Activated CD8-positive, alpha-beta memory T cell treated with anti-CD3 and anti-CD28 coated beads, Interleukin-2, amount 10 ng/mL, durations not matched to agents 7 days and 5 days (primary cell): ENCODE measurements at places on chromosomes 4 and X.

GRCh38 chr4:1471443-1472147 is 65.4 kb upstream of the NKX1-1 start:
- no peak for DNase-seq

DNA sequence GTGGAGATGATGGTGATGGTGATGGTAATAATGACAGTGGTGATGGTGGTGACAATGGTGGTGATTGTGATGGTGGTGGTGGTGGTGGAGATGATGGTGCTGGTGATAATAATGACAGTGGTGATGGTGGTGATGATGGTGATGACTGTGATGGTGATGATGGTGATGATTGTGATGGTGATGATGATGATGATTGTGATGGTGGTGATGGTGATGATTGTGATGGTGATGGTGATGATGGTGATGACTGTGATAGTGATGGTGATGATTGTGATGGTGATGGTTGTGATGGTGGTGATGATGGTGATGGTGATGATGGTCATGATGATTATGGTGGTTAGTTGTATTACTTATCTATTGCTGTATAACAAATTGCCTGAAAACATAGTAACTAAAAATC is 108.9 kb upstream of the NKX1-1 start:
- DNase-seq: no peak

GRCh38 chr4:52868133-52868532 is 6.0 kb downstream of the RASL11B start:
- no peak for DNase-seq

DNA sequence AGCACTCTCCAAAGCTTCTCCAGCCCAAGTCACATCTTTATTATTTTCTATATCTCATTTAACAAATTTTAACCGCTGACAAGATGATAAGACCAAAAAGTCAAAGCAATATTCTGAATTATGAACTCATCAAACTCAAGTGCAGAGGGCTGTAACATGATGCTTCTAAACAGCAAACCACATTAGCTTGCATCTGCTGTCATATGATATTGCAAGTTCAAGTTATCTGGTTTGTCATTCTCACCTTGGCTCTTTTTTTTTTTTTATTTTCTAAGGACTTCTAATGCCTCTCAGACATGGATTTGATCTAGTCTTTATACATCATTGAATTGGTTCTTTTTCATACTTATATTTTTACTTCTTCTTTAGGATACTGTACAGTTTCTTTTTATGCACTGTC is 93.4 kb downstream of the SLC10A7 start:
- no peak for DNase-seq

DNA sequence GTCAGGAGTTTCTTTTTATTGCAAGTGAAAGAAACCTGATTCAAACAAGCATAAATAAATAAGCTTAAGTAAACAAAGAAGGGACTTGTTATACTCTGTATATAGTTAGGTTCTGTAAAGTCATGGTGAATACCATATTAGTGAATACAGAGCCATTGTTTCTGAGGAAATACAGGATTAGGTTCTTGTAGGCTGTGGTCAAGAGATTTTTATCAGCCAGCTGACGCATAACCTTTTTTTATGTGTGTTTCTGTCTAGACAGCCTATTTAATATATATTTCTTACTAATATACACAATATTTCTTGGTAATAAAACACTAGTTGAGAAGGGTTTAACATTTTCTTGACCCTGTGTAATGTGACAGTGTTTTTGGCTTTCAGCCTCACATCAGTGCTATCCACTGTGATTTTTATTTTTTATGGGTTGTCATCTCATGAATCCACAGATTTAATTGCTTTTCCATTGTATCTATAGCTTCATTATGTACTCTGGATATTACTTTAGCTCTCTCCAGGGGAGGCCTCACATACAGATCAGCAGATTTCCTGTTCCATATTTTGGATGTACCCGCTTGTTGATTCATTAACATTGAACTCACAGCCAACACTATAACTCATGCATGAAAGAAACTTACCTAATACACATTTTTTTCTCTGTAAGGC is 8.0 kb downstream of the HERC3 start:
- no peak for DNase-seq

GRCh38 chr4:106316773-106317409 is 541 bp downstream of the AIMP1 start:
- no peak for DNase-seq

DNA sequence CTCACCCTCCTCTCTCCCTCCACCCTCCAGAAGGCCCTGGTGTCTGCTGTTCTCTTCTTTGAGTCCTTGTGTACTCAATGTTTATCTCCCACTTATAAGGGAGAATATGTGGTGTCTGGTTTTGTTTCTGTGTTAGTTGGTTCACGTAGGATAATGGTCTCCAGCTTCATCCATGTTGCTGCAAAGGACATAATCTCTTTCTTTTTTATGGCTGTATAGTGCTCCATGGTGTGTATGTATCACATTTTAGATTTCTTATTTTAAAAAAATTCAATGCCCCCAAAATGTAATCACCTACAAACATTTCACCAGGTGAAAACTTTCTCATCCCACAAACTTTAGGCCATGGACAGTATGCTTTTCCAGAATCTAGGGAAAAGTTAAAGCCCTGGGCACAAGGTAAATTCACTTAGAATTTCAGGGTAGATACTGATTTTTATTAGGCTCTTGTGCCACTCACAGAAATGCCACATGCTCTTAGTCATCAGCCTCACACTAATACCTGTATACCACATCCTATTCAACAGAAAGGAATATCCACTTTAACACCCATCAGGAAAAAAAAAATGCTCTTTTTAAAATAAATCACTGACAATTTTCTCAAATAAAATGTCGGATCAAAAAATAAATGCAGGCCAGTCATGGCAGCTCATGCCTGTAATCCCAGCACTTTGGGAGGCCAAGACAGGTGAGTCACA is 104.8 kb upstream of the ENPP6 start:
- no peak for DNase-seq

DNA sequence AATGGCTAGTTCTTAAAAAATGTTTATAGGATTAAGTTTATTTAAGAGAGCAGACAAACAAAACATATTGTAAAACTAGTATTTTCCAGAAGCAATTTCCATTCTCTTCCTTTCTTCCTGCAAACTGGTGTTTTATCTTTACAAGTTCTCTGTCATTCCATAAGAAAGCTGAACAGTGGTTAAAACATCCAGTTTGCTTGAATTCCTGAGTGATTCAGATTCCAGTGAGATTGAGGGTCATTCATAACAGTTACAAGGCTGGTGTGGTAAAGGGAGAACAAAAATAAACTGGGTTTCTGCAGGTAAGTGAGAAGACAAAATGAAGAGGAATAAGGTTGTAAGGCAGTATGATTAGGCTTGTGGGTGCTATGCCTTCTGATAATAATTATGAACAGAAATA is 544.8 kb upstream of the DIPK2B start:
- DNase-seq: no peak

- no peak for DNase-seq
Measured at GRCh38 chrX:22165732-22166457, 106.8 kb upstream of the CBLL2 start.

GRCh38 chr4:175951794-175952193 is 113.8 kb upstream of the WDR17 start:
- DNase-seq: no peak

GRCh38 chrX:18353931-18354368 is 538 bp downstream of the SCML2 start:
- no peak for DNase-seq

GRCh38 chrX:65679071-65679540 is 11.7 kb downstream of the MSN start:
- DNase-seq: no peak

DNA sequence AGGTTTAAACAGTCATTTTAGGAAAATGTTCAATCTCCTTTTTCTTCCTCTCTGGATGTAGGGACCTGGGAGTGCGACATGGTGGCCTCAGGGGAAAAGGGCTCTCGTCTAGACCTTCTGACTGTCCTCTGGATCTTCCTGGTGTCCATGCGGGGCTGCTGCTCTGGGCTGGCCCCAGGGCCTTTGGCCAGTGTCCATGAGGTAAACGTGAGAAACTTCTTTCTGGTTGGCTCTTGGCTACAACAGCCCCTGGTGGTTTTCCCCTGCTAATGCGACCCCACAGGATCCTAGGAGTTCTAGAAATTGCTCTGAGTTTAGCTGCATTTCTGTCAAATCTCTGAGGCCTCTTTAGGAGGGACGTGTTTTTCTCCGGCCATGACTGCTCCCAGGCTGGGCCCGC is 85.7 kb downstream of the MFAP3L start:
- DNase-seq: no peak

GRCh38 chr4:112739442-112739841 is 102.5 kb downstream of the LARP7 start:
- DNase-seq: no peak

- DNase-seq: no peak
Measured at GRCh38 chr4:97153042-97153441, 990.2 kb downstream of the STPG2 start.

- DNase-seq: no peak
Measured at GRCh38 chr4:10186228-10187214, 69.9 kb upstream of the WDR1 start.

- no peak for DNase-seq
Measured at GRCh38 chrX:50691820-50692219, 122.2 kb downstream of the SHROOM4 start.

GRCh38 chr4:80424225-80424581 is 88.7 kb downstream of the CFAP299 start:
- DNase-seq: no peak

GRCh38 chrX:150270622-150271021 is 92.5 kb upstream of the MAMLD1 start:
- DNase-seq: no peak

DNA sequence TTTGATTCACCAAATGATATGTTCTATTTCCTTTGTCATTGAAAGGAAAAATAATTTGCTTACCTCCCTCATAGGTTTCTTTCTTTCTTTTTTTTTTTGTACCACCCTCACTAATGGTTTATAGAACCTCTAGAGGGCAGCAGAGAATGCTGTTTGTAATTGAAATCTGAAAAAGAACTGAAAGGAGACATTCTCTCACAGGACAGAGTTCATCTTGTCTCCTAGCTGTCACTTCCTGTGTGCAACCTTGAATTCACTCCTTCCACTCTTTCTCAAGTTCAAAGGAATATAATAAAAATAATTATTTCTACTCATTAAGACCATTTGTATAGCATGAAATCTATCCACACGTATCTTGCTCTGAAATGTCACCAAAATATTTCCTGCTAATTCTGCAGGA is 51.0 kb downstream of the GUCY1B1 start:
- no peak for DNase-seq

DNA sequence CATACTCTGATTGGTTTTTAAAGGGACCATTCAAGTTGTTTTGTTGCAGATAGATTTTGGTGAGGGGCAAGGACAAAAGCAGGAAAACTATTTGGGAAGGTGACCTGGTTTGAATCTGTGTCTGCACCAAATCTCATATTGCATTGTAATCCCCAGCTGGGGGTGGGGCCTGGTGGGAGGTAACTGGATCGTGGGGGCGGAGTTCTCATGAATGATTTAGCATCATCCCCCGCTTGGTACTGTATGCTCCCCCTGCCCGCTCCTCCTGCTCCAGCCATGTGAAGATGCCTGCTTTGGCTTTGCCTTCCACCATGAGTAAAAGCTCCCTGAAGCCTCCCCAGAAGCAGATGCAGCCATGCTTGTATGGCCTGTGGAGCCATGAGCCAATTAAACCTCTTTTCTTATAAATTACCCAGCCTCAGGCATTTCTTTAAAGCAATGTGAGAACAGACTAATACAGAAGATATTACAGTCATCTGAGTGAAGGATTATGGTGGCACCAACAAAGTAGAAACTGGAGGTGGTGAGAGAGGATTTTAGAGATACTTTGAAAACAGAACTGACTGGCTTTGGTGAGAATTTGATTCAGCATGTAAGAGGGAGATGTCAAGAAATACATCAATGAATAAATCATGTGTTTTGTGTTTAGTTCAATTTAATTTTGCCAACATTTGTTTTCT is 14.4 kb downstream of the IL21 start:
- no peak for DNase-seq

- no peak for DNase-seq
Measured at GRCh38 chr4:140252141-140252741, 98.3 kb upstream of the MAML3 start.

DNA sequence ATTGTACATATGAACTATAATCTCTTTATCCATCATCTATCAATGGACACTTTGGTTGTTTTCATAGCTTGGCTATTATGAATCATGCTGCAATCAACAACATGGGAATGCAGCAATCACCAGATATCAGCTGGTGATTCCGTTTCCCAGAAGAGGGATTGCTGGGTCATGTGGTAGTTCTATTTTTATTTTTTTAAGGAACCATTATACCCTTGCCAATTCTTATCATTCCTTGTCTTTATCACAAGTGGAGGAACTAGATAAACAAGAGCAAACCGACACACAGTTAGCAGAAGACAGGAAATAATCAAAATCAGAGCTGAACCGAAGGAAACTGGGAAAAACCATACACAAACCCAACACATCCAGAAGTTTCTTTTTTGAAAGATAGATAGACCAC is 14.5 kb upstream of the LNX1 start:
- no peak for DNase-seq

- peak; percentile 41 for DNase-seq
Measured at GRCh38 chrX:112851161-112851779, 10.6 kb upstream of the AMOT start.

DNA sequence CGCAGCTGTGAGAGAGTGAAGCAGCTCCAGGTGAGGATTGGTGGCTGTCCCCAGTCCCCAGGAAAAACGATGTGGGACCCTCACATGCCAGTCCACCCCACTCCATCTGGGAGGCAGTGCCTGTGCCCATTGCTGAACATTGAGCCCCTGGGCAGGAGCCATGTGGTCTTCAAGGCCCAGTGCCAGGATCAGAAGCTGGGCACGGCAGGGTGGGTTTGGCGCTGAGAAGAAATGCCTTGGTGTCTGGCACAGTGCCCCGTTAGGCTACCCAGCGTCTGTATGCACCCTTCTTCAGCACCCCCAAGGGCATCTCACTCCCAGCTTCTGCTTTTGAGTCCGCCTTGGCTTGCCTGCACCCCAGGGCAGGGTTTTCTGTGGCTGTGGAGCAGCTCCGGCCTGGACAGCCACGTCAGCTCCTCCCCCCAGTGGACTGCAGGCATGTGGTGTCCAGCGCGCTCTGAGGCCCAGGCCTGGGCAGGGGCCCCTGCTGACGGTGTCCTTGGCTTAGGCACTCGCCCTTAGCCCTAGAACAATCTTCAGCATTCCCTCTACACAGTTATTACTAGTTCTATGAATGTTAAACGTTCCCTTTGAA is 28.6 kb downstream of the RGS12 start:
- peak; percentile 28 for DNase-seq

DNA sequence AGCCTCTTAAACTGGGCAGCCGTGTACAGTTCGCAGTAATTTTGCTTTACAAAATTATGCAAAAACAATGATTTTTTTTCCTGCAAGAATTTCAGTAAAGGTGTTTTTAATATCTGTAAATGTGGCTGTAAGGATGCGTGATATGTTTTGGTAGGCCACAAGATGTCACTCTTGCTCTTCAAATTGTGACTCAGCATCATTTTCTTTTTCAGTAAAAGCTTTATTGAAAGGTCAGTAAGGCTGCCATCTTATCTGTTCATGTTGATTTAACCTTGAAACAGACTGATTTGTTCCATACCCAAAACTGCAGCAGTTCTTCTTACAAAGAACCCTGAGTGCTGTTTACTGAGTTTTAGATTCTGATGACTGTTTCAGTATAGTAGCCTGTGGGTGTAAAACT is 39.9 kb downstream of the TXLNG start:
- no peak for DNase-seq
